NCI-H187 treated with DMSO at 0.1 percent for 48 hours (cell line): ENCODE measurements at places on chromosomes 3 and 15.

GRCh38 chr15:74422265-74422651, 11.5 kb downstream of the SEMA7A start:
- no peak for DNase-seq

DNA sequence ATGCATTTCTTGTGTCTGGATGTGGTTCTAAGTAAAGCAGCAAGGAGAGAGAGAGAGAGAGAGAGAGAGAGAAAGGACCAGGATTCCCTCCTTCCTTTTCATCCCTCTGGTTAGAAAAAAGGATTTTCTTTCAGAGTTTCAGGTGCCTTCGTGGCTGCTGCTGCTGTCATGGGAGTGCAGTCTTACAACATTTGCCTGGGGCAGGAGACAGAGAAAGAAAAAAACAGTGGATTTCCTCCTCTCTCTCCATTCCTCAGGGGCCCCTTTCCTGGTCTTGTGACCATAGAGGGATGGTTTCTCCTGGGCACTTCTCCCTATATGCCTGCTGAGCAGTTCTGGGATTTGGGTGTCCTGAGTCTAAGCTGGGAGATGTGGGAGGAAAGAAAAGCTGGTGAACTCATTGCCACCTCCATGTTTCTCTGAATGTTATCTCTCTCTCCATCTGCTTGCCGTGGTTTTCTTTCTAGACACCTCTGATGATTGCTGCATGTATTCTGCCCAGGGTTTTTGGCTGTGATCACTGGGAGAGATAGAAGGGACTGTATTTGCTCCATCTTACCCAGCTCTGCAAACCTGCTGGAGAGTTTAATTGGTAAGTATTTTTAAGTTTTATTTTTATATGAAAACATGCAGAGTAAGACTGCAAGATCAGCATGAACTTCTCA, 142.4 kb upstream of the RGMA start:
- DNase-seq = no peak

- DNase-seq = no peak
Measured at GRCh38 chr3:78015856-78016255, 976.0 kb downstream of the ROBO2 start.

DNA sequence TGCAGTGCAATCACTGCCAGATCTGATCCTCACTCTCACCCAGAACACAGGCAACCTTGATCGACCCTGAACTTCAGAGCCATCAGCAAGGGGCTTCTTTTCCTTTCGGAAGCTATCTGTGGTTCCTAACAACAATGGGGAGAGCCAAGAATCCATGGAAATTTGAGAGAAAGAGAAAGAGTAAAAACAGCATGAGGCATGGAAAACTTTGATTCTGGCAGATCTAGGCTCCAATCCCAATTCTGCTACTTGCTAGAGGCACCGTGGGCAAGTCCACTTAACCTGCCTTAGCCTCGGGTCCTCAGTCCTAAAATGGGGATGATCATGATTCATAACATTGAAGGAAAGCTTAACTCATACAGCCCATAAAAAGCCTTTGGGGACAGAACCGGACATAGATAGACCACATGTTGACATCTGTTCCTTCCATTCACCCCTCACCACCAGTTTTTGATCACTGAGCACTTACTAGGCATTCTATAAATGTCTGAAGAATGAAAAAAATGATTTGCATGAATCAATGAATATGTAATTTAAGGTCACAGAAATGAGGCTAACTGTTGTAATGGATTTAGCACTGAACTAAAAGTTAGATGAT, 605.7 kb upstream of the CFAP20DC start:
- no peak for DNase-seq

DNA sequence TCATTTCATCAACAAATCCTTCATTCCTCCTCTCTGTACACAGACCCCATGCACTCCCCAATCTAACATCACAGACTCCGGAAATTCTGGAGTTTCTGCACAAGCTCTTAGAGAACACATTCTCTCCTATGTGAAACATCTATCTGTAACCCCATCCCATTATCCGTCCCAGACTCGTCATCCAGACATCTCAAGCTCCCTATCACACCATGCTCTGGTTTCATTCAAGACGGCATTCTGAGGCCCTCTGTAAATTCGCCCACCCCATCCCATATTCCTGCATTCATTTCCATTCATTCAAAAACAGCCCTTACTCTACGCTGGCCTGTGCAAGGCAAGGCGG, 575 bp downstream of the LEO1 start:
- no peak for DNase-seq

DNA sequence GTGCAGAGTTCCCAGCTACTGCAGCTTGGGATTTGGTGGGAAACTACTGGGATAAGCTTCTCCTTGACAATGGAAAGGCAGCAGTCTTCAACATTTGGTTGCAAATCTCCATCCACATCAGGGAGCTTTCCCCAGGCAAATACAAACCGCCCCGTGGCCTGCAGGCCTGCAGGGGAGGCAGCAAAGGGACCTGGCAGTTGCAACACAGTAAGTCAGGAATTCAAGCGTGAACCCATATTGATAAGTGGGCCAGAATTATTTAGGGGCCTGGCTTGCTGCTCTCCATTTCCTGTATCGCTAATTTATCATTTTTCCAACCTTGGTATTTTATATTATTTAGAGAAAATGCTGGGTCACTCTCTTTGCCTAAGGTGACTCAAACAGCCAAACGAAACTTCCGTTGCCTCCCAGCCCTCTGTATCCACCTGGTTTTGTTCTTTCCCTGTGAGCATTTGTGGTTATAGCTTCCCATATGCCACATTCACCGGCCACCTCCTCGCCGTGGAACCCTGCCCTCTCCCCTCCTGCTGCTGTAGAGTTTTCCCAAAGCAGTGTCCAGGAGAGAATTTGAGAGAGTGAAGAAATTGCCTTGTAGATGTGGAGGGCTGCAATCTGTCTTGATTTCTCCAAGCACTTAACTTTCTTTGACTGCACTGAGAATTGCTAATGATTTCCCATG, 34.8 kb downstream of the B3GALNT1 start:
- DNase-seq = no peak

- no peak for DNase-seq
Measured at GRCh38 chr3:172617976-172618375, 92.9 kb downstream of the NCEH1 start.

DNA sequence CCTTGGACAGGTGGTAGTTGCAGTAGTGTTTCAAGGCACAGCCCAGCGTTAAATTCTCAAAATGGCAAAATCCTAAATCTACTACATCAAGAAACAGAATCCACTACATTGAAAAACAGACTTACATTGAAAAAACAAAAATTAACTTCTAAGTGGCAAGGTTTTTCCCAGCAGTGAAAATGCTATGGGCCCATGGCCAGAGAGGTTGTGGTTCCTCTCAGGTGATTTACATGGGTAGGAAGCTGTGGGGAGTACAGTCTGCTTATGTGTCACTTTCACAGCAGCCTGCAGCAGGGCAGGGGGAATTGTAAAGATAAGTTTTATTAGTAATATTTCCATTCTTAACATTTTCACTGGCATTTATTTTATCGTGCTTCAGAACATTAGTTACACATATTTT, 24.9 kb downstream of the TTC14 start:
- no peak for DNase-seq

DNA sequence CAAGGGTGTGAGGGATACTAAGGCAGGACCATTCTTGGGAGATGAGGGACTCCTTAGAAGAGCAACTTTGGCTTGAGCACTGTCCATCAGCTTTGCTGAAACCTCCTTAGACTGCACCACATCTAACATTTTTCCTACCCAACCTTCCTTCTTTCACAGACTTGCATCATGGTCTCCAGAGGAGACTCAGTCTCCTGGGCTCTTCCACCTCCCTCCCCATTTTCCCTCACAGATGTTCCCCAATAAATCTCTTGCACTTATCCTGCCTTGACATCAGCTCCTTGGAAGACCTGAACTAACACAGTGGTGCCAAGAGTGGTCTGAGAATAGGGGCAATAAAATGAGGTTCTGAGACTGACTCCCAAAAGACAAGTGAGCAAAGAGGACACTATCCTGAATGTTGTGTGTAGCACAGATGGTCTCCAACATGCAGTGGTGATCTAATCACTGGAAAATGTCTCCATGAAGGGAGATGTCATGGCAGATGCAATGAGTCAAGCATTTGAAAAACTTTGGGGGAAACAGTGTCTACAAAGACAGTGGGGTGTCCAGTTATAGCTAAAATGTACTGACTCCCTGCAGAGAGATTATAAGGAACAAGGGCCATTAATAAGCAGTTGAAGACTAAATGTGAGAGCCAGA, 26.0 kb upstream of the BOC start:
- no peak for DNase-seq

GRCh38 chr3:43442872-43443395, 156.6 kb downstream of the SNRK start:
- DNase-seq = no peak

DNA sequence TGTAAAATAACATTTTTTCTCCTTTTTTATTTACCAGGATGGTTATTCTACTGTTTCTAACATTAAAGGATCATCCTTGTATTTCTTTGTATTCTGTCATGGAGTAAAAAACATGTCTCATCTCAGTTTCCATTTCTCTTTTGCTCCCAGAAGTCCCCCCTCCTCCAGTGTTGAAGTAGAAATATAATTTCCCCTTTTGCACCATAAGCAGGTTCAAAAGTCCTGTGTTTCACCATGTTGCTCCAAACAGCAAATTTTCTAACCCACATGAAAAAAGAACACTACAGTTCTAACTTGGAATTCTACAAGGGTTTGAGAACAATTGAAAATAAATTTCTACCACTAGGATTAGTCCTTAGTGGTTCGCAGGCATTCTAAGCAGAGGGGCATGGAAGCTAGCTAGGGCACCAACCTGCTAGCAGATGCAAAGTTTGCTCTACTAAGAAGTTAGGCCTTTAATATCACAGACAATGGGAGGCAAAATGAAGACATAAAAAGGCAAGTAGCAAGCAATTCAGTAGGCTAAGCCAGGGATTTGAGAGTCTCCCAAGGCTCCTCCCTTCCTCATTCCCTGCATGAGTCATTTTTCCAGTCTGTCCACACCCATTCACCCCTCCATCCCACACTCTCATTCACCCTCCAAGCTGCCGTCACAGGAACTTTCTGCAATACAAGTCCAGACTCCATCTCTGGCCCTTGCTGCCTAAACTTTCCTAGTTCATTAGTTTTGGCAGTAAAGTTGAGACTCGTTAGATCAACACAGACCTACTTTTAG, 2.3 kb upstream of the MBNL1 start:
- DNase-seq = no peak

- no peak for DNase-seq
Measured at GRCh38 chr15:80633221-80633620, 61.9 kb upstream of the ABHD17C start.

GRCh38 chr15:69305204-69305931, 6.7 kb downstream of the PAQR5 start:
- DNase-seq = no peak

DNA sequence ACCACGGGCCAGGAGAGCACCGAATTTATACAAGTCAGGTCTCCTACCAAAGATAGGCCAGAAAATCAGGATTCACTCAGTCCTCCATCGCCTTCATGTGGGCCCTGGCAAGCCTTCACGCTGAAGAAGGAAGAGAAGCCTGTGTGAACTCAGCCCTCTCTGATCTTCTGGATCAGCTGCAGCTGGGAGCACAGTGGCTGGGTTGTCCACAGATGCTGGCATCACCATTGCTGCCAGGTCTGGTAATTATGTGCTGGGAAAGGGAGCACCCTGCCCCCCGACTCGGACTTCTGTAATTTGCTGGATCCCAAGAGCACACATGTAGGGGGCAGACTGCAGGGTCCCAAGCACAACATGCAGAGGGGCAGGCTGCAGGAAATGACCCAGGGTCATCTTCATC, 12.4 kb upstream of the PDE8A start:
- no peak for DNase-seq

DNA sequence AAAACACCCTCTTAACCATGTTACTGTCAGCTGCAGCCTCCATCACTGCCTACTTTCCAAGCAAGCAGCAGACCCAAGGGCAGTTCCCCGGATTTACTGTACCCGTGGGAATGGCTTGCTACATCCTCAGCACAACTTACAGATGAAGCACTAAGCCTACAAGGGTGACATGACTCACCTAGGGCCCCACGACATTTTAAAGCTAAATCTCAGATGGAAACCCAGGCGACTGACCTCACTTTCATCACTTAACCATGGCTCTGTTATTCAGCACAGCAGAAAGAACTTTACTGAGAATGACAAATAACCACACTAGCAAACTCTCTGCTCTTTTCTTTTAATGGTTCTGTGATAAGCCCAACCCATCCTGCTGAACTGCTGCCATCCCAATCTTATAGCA, 65.6 kb downstream of the SUMF1 start:
- DNase-seq = no peak

GRCh38 chr15:43771816-43772215, 5.0 kb downstream of the ELL3 start:
- DNase-seq = no peak

GRCh38 chr3:111471831-111472230, 70.2 kb upstream of the CD96 start:
- no peak for DNase-seq

GRCh38 chr3:20013396-20013795, 1.3 kb upstream of the PP2D1 start:
- DNase-seq = no peak

DNA sequence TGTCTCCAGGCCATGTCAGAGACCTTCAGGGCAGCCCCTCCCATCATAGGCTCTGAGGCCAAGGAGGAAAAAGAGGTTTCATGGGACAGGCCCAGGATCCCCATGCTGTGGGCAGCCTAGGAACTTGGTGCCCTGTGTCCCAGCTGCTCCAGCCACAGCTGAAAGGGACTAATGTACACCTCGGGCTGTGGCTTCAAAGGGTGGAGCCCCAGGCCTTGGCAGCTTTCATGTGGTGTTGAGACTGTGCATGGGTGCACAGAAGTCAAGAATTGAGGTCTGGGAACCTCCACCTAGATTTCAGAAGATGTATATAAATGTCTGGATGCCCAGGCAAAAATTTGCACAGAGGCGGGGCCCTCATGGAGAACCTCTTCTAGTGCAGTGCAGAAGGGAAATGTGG, 6.6 kb upstream of the SSR3 start:
- DNase-seq = no peak

- no peak for DNase-seq
Measured at GRCh38 chr3:127865941-127866340, 43.6 kb upstream of the MGLL start.
